ENCODE measurements at places on chromosomes 2 and 18. TPM values are rescaled to one million over a fixed set of nuclear protein-coding genes. Genes with fewer than 3 reads are reported as not detected.

The CCDC138 gene
- 25.1 TPM for total RNA-seq

The ZCCHC2 gene
- 16.8 TPM for total RNA-seq

The SKA1 gene
- 31.1 TPM for total RNA-seq

The TIGD1 gene
- 18.5 TPM for total RNA-seq

The CAVIN2 gene
- not detected for total RNA-seq

The LRATD1 gene
- not detected for total RNA-seq

The TRIP12 gene
- total RNA-seq, result 185 TPM

The SPATS2L gene
- 3.1 TPM for total RNA-seq

DNA sequence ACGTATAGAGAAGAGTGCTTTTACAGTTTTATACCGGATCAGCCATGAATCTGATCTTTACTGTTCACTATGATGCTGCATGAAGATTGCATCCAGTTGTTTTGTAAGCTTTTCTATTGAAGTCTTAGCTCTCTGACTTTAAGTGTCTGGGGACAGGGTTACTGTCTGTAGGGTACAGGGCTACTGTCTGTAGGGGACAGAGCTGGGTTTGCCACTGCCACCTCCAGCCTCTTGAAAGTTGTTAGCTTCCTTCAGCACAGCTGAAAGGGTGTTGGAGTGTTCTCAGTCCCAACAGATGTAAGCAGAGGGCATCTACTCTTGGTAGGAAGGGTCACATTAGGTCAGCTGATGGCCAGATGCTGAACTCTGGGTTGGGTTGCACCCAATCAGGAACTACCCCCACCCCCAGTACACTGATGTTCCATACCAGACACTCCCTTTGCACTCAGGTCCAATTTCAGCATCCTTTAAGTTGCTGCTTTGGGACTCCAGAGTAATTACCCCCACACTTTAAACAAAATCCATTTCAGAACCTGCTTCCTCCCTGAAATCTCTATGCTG lies 58.0 kb downstream of the MYL12B start:
- peak; percentile 33 for DNase-seq

GRCh38 chr2:193583638-193584400 lies 1389.1 kb upstream of the TMEFF2 start:
- DNase-seq, result no peak

DNA sequence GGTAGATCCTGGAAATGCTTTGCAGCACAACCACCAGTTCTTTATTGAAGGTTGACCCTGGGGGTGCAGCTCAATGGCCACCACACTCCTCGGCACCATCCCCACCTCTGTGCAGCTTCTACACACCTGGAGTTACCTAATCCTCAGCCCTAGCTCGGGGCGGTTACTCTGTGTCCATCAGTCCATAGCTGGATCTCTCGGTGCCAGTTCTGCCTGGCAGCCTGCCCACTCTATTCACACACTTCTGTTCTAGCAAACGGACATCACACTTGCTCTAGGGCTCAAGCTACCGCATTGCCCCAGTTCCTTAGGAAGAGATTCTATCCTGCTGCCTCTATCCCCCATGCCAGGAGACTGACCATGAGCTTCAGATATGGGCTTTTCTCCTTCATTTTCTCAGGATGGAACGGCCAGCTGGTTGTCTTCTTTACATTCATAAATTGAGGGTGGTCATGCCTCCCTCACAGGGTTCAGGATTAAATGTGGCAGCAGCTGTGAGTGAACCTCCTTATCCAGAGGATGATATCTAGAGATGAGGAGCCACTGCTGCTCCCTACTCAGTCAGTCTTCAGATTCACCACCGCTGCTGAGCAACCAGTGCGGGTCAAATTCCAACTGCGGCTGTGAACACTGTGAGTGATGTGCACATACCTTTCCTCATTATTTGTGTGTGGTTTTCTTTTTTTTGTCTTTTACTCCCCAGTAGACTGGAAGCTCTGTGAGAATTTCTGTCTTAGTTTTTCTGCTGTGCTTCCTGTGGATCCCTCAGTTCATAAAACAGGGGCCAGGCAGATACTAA lies 66.9 kb upstream of the TRIB2 start:
- DNase-seq, result no peak

DNA sequence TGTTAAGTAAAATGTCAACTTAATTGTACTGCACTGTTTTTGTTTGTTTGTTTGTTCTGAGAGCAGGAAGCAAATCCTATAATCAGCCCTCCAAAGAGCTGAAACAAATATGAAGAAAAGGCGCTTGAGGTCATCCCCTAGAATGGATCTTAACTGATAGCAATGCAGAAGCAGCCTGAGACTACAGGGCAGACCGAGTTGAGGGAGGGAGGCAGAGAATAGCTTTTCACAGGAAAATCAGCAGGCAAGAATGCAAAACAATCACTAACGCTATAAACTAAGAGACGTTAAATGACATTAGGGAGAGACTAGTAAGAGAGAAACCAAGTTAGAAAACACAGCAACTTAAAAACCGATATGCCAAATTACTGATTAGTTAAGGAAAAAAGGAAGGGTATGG lies 37.2 kb downstream of the GALNT1 start:
- no peak for DNase-seq

- DNase-seq, result no peak
Measured at GRCh38 chr2:9695941-9696340, 65.1 kb upstream of the YWHAQ start.

- DNase-seq, result no peak
Measured at GRCh38 chr18:57301573-57302559, 50.5 kb upstream of the ST8SIA3 start.

GRCh38 chr2:83112858-83113257 lies 1346.2 kb downstream of the SUCLG1 start:
- DNase-seq, result no peak

- DNase-seq, result no peak
Measured at GRCh38 chr18:45671321-45671720, 52.7 kb upstream of the SLC14A1 start.

- DNase-seq, result no peak
Measured at GRCh38 chr2:82345910-82346309, 2041.4 kb upstream of the LRRTM1 start.

DNA sequence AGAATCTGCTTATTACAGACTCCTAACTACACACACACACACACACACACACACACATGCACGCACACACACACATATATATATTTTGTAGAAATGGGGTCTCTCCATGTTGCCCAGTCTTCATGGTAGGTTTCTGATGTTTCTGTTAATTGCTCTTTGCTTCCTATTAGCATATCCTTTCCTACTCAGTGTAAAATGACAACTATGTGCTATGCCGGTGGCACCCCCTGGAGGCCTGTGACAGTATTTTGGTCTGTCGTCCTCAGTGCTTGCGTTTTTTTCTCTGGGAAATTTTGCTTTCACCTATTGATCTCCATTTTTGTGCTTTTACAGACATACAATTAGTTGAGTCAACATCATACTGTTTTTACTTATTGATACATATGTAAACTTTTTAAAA lies 322.1 kb downstream of the LRRTM1 start:
- DNase-seq, result peak; percentile 10

GRCh38 chr2:112671801-112672200 lies 26.1 kb downstream of the SLC20A1 start:
- DNase-seq, result no peak

- DNase-seq, result no peak
Measured at GRCh38 chr2:29759360-29759759, 162.0 kb downstream of the ALK start.

GRCh38 chr2:101521487-101521886 lies 46.6 kb upstream of the RFX8 start:
- DNase-seq, result no peak

- DNase-seq, result no peak
Measured at GRCh38 chr18:32937066-32937465, 164.2 kb upstream of the KLHL14 start.

- no peak for DNase-seq
Measured at GRCh38 chr2:150630587-150631235, 143.2 kb upstream of the RND3 start.

DNA sequence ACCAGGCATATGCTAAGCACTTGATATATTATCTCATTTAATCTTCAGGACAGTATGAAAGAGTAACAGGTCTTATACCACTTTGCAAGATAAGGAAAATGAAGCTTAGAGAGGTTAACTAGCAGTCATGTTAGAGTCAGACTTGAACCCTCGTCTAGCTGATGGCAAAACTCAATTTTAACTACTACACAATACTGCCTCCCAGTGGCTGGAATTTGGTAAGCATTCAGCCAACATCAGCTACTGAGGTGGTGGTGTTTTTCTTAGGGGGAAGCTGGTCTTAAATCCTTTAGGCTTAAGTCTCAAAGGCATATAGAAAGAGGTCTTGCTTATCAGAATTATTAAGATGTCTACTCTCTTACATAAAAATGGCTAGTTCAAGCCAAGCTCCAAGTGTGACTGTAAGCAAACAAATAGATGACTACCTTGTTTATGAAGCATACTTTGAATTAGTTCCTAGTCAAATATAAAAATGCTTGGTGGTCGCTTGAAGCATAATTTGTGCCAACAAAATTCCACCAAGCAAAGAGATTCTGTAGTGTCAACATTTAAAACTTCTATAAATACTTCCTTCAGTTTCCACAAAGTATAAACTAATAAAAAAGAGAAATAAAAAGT lies 325.4 kb upstream of the FIGN start:
- DNase-seq, result peak; percentile 16

- no peak for DNase-seq
Measured at GRCh38 chr2:26924731-26925099, 45.7 kb upstream of the MAPRE3 start.

DNA sequence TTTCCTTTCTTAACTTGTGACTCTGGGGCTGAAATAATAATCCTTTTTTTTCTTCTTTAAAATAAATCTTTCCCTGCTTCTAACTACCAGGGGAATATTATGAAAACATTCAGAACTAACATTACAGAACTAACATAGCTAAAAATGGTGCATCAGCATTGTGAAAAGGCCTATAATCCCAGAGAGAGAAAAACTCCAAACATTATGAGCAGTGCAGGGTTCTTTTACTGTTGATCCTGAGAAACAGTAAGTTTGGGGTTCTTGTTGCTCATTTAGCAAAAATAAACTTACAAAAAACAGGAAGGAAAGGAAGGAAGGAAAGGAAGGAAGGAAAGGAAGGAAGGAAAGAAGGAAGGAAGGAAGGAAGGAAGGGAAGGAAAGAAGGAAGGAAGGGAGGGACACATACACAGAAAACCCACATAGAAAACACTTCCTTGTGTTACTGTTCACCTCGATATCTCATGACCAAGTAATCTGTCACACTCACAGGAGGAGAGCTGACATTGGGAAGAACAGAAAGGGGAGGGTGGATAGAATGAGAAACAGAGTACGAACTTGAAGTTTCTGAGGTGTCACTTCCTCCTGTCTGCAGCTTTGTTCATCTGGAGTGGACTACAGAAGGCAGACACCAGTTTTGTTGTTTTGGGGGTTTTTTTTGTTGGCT lies 18.4 kb upstream of the PIK3C3 start:
- DNase-seq, result no peak

DNA sequence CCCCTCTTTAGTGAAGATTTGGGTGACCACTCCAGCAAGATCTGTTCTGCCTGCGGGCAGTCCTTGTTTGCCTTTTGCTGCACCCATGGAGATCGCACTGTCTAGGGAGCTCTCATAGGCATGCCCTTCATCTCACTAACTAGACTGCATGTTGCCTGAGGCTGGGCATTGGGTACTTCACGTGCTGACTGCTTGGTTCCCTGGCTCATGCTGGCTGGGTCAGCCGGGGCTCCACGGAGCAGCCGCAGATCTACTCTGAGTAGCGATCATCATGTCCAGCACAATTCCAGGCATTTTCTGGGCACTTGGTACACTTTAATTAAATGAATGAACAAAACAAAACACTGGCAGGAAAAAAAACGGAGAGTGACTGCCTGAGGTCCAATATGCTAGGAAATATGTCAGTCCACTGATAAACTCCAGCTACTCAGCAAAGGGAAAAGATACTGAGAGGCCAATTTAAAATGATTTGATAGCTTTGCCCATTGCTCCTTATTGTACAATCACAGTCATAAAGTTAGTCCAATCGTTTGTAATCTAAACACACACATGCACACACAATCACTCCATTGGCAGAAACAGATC lies 220.3 kb downstream of the C1D start:
- DNase-seq, result no peak

DNA sequence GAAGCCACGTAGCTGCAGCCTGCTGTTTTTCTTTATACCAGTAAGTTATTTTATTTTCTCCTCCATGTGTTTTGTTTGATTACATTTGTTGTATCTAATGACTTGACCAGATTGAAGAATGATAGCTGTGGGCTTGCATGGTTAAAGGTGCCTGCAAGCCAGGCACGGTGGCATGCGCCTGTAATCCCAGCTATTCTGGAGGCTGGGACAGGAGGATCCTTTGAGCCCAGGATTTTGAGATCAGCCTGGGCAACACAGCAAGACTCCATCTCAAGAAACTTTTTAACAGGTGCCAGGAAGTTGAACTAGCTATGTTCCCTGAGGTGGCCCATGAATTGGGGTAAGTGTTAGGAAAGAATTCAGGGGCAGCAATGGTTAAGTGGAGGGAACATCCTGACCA lies 179.4 kb downstream of the IRS1 start:
- no peak for DNase-seq

DNA sequence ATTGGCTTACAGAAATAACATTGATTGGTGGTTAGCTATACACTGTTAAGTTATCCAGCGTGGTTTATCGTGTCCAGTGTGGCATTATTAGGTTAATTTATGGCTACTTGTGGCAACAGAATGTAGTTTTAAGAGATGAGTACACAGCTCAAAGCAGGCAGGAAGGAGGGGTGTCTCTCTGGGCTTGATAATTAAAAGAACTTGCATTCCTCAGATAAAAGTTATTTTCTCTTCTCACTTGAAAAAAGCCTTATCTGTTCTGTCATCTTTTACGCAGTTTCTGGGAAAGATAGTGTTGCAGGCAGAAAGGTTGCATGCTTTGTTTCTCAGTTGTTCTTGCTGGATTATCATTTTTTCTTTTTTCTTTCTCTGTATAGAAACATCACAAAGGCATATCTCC lies 154.4 kb upstream of the COL3A1 start:
- DNase-seq, result no peak

DNA sequence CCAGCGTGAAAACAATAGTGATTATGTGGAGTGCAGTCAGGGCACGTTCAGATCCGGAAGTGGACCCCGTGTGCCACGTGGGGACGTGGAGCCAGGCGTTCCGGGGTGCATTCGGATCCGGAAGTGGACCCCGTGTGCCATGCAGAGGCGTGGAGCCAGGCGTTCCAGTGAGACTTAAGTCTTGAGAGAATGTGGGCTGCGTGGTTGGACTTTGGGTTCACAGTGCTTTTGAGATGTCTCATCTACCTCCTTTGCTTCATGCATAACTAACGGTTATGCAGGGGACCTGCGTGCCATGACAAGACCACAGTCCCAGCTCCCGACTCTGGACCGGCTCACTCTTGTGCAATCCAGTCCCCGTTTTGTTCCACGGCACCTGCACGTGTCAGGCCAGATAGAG lies 28.8 kb downstream of the CTDP1 start:
- no peak for DNase-seq

- DNase-seq, result no peak
Measured at GRCh38 chr18:65876310-65876709, 125.5 kb downstream of the CDH7 start.

GRCh38 chr2:203650860-203651613 lies 55.4 kb upstream of the CD28 start:
- DNase-seq, result peak; percentile 84

GRCh38 chr2:205730191-205730590 lies 47.9 kb downstream of the NRP2 start:
- DNase-seq, result no peak
